ENCODE measurements at places on chromosomes 6 and 20.

DNA sequence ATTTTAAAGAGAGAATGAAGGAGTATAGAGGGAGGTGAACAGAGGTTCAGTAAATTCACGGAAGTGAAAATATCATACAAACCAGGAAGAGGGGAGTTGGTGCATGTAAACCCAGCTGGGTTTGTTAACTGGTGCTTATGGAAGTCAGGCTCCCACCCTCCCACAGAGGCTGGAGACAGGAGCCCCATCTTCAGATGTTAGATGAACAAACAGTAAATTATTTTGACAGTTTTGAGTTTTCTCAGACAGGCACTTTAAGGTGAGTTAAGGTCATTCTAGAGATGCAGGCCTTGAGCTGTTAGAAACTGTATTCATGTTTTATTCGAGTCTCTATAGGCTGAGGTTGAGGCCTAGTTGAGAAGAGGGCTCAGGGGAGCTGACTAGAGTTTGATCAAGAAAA, 41.8 kb upstream of the FUCA2 start:
- no peak for DNase-seq

DNA sequence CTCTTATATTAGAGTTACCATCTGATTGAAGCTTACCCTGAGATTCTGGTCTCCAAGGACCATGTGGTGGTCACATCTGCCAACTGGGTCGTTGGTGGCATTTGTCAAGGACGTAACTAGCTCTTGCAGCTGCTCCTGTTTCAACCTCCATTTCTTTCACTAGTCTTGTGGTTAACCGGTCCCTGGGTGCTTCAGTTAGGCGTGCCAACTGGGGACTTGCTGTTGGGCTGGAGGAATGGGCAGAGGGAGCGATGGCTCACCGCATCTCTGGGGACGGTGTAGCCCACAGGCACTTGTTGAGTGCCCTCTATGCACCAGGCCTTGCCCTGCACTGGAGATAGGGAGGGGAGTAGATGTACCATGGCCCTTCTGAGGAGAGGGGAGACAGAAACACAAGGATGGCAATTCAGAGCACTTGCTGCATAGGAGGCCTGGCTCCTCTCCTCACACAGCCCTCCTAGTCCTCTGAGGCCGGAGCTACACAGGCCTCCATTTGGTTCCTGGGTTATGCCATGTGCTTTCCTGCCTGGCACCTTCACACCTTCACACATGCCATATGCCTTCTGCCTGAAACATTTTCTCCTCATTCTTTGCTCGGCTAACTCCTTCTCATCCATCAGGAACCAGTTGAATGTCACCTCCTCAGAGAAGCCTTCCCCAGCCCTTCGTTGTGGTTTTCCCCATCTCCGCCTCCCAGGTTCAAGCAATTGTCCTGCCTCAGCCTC, 20.0 kb upstream of the ASXL1 start:
- no peak for DNase-seq

DNA sequence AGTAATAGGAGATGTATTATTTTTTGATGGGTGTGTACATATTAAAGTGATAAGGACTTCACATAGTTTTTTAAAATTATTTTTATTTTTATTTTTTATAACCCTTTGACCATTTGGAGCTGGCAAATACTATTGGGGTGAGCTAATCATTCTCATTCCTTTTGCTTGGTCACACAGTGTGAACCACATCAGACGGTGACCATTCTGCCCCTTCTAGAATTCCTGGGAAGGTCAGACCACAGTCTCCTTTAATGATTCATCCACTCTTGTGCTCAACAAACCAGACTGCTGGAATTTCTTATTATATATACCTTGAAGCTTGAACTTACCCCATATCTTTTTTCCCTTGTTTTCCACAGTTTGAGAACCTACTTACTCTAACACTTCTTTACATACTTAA, 23.9 kb upstream of the PRL start:
- no peak for DNase-seq

GRCh38 chr6:112640891-112641290, 293.8 kb downstream of the RFPL4B start:
- DNase-seq, result no peak

- no peak for DNase-seq
Measured at GRCh38 chr20:23007462-23007861, 27.6 kb upstream of the SSTR4 start.

GRCh38 chr6:130978660-130979396, 84.2 kb downstream of the EPB41L2 start:
- DNase-seq, result no peak

DNA sequence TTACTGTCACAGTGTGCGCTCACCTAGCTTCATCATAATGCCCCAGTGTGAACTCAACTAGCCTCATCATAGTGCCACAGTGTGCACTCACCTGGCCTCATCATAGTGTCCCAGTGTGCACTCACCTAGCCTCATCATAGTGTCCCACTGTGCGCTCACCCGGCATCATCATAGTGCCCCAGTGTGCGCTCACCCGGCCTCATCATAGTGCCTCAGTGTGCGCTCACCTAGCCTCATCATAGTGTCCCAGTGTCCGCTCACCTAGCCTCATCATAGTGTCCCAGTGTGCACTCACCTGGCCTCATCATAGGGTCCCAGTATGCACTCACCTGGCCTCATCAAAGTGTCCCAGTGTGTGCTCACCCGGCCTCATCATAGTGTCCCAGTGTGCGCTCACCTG, 10.6 kb downstream of the TMEM242 start:
- no peak for DNase-seq

- peak; percentile 25 for DNase-seq
Measured at GRCh38 chr6:47414423-47415167, 63.0 kb upstream of the CD2AP start.

DNA sequence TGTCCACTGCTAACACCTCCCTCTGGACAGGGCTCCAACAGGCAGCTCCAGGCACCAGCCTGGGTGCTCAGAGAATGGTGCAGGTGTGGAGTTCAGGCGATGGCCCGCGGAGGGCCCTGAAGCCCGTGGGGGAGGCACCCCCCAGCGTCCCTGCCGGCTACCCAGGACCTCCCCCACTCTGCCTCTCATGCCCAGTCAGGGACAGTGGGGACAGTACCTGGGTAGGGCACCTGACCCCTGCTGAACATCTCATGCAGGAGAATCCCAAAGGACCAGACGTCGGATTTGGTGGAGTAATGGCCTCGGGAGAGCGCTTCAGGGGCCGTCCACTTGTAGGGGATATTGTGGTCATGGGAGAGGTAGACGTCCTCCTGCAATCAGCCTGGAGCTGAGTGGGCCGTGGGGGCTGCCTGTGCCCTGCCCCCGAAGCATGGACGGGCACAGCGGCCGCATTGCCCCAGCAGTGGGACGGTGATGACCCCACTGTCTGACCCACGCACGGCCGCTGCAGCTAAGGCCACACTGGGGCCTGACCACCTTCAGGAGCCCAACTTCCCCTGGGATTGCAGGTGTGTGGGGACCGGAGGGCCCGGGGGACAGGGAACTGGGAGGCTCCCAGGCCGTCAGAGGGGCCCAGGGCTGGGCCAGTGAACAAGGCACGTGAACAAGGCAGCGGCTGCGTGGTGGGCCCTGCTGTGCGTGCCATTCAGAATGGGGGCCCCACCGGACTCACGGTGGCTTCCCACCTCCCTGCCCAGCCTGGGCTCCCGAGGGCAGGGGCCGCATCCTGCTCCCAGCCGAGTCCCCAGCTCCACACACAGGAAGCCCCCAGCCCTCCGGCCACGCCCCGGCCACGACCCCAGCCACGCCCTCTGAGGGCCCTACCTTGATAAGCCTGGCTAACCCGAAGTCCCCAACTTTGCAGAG, 7.1 kb downstream of the PTK6 start:
- no peak for DNase-seq

GRCh38 chr20:49510562-49511122, 28.2 kb upstream of the KCNB1 start:
- DNase-seq, result no peak

GRCh38 chr6:47801984-47802383, 20.2 kb downstream of the OPN5 start:
- DNase-seq, result no peak

GRCh38 chr6:21438986-21439352, 154.6 kb upstream of the SOX4 start:
- peak; percentile 27 for DNase-seq

DNA sequence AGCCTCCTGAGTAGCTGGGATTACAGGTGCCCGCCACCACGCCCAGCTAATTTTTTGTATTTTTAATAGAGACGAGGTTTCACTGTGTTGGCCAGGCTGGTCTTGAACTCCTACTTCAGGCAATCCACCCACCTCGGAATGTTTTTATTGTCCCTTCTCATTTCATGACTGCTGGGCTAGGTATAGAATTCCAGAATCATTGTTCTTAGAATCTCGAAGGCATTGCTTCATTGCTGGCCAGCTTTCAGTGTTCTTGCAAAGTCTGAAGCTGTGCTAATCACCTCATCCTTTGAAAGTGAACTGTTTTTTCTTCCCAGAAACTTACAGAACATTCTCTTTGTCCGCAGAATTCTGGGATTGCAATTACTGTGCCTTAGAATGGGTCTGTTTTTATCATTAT, 49.0 kb downstream of the PTPN1 start:
- DNase-seq, result no peak

- DNase-seq, result no peak
Measured at GRCh38 chr6:85403331-85404015, 46.4 kb upstream of the NT5E start.

GRCh38 chr6:169087443-169088041, 166.1 kb downstream of the THBS2 start:
- DNase-seq, result no peak

DNA sequence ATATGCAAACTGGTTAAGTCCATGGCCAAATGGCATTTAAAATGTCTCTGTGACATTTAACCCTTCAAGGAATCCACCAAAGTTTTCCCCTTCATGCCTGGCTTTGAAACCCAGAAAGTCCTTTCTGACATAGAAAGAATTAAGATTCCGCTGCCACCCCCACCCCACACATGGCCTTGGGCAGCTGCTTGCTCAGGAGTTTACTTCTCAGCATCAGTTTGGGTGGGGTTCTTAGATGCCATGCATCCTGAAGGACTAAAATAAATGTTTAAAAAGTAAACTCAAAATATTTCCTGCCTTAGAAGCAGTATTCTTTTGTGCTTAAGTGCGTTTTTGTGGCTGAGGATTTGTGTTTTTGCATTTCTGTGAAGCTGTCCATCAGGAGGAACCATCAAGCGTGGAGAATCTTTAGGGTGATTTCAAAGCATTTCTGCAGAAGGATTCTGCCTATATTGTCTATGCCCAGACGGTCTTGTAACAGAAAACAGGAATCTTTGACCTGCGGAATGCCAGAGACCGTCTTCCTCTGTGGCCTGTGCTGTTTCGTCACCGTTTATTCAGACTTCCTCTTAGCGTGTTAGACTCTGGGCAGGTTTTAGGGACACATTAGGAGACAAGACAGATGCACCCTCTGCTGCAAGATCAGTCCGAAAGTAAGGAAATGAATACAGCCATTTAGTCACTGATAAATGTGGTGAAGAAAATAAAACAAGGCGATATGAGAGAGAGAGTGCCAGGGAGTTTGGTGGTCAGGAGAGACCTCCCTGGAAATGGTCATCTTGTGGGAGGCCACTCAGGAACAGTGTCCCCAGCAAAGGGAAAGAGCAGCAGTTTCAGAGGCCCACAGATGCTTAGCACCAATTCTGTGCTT, 6.2 kb downstream of the DUSP22 start:
- DNase-seq, result no peak

DNA sequence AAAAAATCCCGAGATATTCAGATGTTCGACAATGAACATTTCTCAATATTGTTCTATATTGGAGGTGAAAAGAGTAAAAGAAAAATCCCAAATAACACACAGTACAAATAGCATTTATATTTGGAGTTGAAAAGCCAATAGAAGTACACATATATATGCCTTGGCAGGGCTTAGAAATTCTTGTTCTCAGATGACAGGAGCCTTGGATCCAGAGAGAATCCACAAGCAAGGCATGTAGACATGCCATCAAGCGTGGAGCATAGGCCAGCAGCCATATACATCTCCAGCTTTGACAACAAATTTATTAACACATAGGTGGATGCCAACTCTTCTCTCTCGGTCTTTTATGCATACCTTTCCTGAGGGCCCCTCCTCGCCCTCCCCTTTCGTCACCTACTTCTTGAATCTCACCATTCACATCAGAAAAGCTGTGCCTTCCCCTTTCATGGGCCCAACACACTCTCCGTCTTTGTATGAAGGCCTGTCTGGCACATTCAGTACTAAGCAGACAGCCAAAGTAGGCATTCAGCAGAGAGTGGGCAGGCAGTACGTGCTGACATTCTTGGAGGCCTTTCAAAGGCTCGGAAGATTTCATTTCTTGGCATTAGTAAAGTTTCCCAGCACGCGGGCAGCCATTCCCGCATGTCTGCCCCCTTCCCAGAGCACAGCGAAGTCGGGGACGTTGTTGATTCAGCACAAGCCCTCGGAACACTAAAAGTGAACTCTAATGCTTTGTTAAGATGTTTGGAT, 18.2 kb downstream of the NEDD9 start:
- no peak for DNase-seq

DNA sequence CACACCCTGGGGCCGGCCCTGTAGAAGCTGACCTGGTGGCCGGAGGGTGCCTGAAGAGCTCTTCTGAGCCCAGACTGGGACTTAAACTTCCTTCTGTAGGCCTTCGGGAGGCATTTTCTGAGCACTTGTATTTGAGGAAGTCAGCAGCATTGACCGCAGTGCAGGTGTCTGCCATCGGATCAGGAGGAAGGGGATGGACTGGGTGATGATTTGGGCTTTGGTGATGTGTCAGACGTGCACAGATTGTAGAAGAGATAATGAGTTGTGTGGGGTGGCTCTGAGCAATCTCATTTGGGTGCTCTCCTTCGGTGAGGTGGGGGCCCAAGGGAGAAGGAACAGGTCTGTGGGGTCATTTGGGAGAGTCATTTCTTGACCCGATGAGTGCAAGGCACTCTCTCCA, 150.9 kb downstream of the ARID1B start:
- DNase-seq, result no peak

DNA sequence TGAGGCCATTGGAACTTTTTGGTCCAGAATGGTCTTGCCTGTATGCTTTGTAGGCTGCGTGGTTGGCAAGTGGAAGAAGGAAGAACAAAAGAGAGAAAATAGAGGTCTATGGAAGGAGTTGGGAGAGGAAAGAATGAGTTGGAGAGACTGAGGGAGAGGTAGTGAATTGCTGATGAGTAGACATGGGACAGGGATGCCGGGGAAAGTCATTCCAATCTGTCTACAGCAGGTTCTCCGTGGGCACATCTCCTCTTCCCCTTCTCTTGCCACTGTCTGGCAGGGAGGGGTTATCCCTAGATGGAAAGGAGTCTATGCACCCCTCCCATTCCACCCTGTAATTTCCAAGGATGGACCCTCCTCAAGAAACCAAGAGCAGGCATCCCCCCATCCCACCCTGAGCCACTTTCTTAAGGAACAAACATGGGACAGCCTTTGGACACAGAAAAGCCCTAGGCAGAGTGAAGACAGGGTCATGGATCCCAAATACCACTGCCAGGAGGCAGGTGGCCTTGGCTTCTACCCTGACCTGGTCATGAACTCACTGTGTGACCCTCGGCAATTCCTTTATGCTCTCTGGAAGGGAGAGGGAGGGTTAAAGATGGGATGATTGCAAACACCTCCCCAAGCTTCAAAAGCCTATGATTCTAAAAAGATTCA, 196.9 kb downstream of the LRFN2 start:
- no peak for DNase-seq

All from activated CD4-positive, alpha-beta T cell treated with anti-CD3 and anti-CD28 coated beads, Interleukin-2, Interleukin-4, amounts not matched to agents 100 ng/mL and 50 ng/mL, durations not matched to agents 16 hours and 8 hours (primary cell).